CD4-positive, alpha-beta T cell treated with Interferon alpha-2 for 1 hour (primary cell): ENCODE measurements at places on chromosomes 7 and 10.

DNA sequence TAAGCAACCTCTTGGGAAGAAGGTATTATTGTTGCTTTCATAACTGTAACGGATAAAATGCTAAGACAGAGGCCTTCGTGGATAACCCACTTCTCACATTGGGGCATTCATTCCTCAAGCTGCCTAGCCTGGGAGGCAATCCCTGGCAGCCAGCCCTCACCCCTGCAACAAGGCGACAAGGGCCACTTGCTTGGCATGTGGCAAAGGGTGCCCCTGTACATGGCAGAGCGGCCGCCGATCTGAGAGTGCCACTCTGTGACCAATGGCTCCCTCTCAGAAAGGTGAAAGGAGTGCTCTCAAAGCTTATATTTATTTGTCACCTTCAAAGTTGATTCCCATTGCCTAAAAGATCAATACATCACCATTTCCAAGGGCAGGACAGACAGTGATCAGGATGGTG, 31.9 kb downstream of the EBF3 start:
- DNase-seq = no peak

GRCh38 chr7:117737926-117738325, 135.3 kb downstream of the CTTNBP2 start:
- no peak for DNase-seq

DNA sequence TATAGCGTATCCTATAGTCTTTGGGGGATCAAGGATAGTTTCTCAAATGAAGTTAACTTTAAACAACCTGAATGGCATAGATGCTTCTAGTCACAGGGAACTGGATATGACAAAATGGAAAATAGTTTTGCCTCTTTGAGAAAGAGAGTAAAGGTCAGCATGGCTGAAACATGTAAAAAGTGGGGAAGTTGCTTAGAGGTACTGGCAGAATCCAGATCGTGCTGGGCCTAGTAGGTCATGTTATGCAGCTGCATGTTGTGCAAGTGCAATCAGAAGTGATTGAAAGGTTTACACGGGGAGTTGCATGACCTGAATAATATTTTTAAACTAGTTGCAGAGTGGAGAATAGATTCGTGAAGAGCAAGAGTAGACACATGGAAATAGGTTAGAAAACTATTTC, 201.1 kb upstream of the HDAC9 start:
- DNase-seq = no peak

DNA sequence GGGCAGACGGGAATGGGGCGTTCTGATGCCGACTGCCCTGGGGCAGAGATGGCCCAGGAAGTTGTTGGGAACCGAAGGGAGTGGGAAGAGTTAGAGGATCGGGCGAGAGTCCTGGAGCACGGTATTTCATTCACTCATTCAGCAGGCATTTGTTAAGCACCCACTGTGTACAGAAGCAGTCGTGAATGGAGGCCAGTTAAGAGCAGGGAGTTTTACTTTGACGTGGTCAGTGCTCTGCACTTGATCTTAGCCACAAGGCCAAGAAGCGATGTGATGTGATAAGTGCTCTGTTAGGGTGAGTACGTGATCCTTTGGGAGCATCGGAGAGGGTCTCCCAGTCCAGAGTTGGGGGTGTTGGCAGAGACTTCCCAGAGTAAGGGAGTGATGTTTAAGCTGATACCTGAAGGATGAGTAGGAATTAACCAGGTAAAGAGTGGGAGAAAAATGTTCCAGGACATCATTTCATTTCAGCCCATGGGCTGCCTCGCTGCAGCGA, 890 bp downstream of the ZFYVE27 start:
- no peak for DNase-seq

DNA sequence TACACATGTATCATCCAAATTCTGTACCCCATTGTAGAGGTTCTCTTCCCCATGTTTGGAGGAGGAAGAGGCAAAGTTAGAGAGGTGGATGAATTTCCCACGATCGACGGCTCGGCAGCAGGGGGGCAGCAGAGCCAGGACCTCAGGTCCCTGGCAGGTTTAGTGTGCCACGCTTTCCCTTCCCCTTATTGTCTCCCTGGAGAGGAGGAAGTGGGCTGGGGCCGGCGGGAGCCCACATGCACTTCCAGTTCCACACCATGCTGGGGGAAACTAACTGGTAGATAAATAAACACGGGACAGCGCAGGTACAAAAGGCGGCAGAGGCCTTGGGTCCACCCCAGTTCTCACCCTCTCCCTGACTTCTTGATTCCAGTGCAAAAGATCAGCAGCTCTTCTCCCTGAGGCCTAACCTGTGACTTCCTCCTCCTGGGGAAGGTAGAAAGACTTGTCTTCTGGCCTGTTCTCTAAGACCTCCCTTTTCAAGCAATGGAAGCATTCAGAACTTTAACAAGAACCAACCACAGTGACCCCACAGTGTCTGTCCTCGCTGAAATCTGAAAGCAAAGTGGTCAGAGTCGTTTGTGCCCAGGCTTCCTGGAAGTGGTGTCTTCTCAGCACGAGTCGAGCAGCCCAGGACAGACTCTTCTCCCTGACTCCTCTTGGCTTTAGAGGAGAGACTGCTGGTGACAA, 30.5 kb upstream of the SRGN start:
- DNase-seq = peak; percentile 28

GRCh38 chr7:12554351-12554750, 16.2 kb upstream of the SCIN start:
- DNase-seq = no peak

GRCh38 chr7:50657341-50657873, 92.2 kb upstream of the DDC start:
- no peak for DNase-seq
